ENCODE measurements at places on chromosomes 1 and 21.

DNA sequence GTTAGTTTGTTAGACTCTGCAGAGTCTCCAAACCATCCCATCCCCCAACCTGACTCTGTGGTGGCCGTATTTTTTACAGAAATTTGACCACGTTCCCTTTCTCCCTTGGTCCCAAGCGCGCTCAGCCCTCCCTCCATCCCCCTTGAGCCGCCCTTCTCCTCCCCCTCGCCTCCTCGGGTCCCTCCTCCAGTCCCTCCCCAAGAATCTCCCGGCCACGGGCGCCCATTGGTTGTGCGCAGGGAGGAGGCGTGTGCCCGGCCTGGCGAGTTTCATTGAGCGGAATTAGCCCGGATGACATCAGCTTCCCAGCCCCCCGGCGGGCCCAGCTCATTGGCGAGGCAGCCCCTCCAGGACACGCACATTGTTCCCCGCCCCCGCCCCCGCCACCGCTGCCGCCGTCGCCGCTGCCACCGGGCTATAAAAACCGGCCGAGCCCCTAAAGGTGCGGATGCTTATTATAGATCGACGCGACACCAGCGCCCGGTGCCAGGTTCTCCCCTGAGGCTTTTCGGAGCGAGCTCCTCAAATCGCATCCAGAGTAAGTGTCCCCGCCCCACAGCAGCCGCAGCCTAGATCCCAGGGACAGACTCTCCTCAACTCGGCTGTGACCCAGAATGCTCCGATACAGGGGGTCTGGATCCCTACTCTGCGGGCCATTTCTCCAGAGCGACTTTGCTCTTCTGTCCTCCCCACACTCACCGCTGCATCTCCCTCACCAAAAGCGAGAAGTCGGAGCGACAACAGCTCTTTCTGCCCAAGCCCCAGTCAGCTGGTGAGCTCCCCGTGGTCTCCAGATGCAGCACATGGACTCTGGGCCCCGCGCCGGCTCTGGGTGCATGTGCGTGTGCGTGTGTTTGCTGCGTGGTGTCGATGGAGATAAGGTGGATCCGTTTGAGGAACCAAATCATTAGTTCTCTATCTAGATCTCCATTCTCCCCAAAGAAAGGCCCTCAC is at the start of gene OLIG2:
TSS of gene OLIG2 (plus strand) at position 447 of the 954 bp plus-strand sequence. CDS start 928 bp downstream, outside the sequence.
- DNase-seq = no peak

DNA sequence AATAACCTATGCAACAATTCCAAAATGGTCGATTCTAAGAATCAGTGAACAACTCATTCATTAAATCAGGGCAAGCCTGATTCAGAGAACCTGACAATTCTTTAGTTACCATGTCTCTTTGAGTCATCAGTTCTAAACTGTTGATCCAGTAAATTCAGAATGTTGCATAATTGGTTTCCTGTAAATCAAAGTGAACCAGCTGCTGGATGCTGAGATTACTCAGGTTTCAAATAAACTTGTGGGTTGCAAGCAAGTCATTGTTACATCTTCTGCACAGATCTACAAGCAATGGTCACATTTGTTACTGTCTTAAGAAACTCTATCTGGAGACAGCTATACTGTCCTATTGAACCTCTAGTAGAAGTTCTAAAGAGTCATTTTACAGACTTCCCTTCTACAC is 16.5 kb downstream of the PLA2G2D start:
- DNase-seq = no peak

DNA sequence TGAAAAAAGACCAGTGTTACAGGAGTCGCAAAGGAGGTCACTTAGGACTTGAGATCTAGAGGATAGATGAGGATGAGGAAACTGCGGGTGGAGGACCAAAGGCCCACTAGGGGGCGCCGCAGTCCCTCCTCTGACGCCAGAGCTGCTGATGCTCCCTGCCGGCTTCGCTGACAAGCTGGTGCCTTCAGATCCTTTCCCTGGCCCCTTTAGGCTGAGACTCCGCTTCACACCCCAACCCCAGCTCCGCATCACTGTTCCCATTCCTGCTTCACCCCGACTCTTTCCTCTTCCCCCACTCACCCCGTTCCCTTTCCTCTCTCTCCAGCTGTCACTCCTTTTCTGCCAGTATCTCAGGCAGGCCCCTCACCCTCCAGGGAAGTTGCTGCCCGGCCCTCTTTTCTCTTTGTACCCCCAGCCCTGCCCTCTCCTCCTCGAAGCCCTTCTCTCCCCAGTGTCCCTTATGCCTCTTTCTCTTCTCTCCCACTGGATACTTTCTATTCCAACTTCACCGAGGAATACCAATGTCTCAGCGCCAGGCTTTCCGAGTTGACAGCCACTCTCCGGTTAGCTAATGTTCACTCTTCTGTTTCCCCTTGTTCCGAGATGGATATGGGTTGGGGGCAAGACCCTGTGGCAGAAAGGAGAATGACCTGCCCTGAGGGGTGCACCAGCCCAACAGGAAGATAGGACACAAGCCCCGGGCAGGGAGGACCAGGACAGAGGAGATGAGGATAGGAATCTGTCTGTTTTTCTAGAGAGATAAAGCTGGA is 4.5 kb downstream of the KCNJ9 start:
- peak; percentile 66 for DNase-seq

DNA sequence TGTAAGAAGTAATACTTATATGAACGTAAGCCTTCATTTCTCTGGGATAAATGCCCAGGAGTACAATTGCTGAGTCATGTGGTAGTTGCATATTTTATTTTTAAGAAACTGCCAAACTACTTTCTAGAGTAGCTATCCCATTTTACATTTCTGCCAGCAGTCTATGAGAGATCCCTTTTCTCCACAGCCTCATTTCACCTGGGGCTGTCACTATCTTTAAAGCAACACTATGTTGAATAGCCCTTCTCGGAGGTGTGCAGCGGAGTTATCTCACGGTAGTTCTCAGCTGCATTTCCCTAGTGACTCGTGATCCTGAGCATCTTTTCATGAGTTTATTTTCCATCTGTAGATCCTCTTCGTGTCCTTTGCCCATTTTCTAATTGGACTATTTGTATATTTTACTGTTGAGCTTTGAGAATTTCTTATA is 93.4 kb downstream of the ADARB1 start:
- no peak for DNase-seq

DNA sequence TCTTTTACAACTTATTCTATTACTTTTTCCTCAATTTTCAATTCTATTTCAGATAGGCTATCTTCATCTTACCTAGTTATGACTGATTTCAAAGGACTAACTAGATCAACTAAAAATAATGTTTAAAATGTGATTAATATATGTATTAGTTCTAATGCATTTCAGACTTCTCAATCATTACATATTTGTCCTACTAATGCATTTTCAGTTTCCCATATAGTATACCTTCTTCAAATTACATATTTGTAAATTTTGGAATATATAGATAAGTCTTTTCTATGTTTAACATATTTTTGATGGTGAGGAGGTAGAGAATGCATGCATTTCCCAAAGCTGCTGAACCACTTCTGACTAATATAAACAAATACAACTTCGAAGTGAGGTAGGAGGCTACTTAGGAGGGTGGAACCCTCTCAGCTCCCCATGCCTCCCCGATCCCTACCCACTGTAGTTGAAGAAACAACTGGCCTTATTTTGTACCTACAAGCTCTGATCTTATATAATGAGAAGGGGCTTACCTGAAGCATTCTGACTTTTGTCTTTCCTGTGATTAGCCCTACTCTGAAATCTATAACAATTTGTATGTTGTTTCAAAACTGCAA is 1.7 kb downstream of the TRMT1L start:
- no peak for DNase-seq

Data from activated T-cell treated with anti-CD3 and anti-CD28 coated beads for 4 hours (primary cell).